NCI-H187 (cell line): ENCODE measurements at places on chromosomes 6 and 20.

DNA sequence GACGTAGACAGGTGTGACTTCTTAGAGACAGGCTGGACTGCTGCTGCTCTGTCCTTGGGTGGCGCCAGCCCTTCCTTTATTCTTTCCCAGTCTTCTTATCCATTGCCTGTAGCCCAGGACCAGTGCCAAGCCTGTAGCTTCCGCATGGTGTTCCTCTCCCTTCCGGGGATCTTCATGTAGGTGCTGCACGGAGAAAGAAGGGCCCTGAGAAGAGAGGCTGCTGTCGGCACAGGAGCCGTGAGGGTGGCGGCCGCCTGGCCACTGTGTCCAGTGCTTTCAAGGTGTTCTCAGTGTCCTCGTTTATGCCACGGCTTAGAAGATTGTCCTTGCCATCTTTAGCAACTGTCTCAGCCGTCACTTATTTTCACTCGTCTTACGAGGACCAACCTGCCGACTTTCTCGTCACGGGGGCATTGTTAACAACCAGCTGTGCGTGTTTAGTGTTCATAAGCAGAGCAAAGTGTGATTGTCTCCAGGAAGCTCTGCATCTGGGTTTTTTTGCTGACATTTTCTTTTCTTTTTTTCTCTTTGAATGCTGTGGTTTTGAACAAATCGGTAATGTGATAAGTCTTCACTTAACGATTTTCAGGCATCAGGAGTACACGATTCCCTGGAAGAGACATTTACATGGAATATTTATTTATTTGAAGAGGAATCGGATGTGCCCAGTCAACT, 61.2 kb downstream of the PPP1R14C start:
- DNase-seq = no peak

GRCh38 chr6:34914358-34914757, 25.3 kb downstream of the ANKS1A start:
- no peak for DNase-seq

- no peak for DNase-seq
Measured at GRCh38 chr20:24955045-24955444, 6.0 kb downstream of the CST7 start.

DNA sequence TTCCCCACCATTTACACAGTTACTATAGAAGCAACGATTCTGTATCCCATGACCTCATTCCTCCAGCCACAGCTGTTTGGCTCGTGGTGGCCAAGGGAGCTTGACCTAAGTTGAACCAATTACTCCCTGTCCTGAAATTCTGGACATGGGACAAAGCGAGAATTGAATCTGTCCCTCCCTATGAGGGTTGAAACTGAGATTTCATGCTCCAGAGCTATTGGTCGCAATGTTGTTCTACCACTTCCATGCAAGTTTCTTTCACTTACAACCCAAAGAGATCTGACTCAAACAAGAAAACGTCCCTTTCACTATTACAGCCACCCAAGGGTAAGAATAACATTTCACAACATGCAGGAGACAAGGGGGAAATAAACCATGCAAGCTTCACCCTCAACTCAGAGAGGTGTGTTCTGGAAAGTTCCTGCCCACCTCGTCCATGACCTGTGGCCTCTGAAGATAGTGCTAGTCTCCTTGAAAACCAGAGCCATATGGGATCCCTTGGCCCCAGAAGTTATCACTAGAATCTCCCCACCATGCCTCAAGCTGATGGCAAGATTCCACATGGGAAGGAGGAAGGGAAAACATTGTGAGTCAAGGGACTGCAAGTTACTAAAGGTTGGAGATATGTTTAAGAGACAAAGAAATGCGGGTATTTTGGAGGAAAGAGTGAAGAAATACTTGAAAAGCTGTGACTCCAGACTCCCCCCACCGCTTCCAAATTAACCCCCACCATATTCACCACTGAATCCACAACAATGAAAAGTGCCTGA, 74.5 kb upstream of the SRSF6 start:
- no peak for DNase-seq

- no peak for DNase-seq
Measured at GRCh38 chr6:4426968-4427367, 291.6 kb upstream of the ECI2 start.

GRCh38 chr6:38034274-38034914, 214.9 kb downstream of the ZFAND3 start:
- no peak for DNase-seq

- no peak for DNase-seq
Measured at GRCh38 chr6:63883597-63883996, 248.0 kb downstream of the PHF3 start.

- no peak for DNase-seq
Measured at GRCh38 chr6:149474108-149474935, 10.5 kb downstream of the ZC3H12D start.
